ENCODE measurements at places on chromosomes 13 and 19. TPM values are rescaled to one million over a fixed set of nuclear protein-coding genes. Genes with fewer than 3 reads are reported as not detected.

The ZNF573 gene
- total RNA-seq: 6.9 TPM

DNA sequence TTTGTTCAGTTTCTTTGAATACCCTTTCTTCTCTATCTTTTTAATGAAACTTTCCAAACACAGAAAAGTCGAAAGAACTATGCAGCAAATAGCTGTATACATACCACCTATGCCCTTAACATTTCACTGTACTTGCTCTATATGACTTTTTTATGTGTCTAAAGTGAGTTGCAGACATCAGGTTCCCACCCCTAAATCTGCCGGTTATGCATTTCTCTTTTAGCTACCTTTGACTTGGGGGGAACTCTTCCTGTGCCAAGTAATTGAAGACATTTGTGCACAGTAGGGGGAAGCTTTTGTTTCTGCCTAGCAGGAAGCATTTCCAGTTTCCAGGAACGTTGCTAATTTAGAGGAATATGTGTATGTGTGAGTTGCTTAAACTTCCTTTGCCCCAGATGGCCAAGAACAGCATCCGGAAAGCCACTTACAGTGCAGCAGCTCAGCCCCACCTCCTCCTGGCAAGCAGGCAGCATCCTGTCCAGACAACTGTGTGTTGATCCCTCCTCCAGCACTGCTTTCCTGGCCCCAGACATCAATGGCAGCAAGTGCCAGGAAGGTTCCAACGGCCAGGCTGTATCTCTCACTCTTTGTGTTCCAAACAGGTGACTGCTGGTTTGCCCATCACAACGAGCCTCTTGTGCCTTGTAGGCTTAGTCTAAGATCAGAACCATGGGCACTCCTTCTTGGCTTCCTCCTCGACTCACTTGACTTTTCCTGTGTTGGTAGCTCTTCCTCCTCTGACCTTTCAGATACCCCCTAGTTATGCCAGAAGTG, 14.7 kb upstream of the GRAMD1A start:
- peak; percentile 78 for DNase-seq

The ZNF160 gene
- 9.8 TPM for total RNA-seq

DNA sequence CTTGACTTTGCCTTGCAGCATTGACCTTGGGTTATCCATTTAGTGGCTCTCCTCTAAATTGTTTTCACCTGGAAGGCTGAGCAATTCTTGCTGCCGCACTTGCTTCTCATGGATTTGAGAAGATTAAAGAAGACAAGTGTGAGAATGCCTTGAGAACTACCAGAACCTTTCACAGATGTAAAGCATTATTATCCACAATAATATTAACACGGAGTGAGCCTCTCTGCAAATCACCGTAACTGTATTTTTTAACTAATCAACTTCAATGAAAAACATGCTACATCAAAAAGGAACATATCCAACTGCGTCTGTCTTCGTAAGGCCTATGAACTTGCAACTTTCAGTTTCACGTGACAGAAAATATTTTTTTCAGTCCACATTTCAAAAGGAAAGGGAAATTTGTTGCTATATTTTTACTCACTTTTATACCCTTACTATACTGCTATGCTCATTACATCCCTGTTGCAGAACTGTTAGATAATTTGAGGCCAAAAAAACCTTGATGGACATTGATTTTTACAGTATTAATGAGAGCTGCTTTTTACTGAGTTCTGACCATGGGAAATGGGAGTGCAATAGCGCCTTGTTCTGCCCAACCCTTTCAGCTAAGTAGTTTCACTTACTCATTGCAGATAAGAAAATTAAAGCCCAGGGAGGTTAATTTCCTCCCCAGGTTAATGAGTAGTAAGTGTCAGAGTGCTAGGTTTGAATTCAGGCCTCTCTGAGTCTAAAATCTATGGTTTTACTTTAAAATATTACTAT, 93.8 kb upstream of the RAP2A start:
- DNase-seq: no peak

DNA sequence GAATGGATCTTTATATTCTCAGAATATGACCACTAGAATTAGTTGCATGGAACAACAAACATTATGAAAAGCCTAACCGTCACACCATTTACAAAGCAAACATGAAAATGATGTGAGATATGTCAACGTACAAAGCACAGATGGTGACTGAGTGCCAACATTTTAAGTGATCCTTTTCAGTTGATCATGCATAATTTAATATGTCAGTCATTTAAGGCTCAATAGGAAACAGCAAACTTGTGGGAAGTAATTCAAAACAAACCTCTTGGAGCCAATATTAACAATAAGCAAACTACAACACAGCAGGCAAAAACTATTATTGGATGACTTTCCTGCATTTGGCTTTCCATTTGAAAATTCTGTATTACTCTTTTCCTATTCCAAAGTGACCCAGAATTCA, 277.6 kb downstream of the SLITRK6 start:
- no peak for DNase-seq

DNA sequence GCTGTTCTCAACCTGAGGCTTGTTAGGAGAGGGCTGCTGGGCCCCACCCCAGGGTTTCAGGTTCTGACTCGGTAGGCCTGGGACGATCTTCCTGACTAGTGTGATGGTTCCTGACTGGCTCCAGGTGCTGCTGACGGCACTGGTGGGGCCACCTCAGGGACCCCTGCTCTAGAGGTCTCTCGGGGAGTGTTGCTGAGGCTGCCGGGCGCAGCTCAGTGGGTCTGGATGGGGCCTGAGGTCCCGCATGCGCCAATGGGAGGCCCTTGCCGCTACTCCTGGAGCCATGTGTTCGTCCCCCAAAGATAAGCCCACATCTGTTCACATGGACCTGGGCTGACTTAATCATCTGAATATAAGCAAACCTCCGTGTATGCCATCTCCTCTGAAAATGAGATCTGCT, 133.0 kb downstream of the ATP11A start:
- DNase-seq: no peak

DNA sequence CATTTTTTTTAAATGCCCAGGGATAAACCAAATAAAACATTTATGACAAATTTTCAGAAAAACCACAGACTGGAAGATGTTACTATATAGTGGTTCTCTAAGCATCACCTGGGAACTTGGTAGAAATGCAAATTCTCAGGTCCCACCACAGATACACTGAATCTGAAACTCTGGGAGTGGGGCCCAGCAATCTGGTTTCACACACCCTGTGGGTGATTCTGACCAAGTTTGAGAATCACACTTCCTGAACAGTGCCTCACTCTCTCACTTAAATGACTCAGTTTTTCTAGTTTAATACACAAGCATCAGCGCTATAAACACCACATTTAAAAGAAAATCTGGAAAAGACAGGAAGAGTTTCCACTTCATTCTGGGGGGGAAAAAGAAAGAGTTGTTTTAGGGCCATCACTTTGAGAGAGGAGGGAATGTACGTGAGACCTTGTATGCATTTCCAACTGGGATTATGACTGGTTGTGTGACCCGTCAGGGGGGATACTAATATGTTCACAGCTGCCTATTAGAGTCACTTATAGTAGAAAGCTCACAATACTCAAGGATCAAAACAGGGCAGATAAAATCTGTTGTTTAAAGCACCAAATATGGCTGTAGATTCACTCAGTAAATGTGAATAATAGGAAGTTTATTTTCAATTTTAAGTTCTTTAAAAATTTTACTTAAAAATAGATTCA, 567.7 kb downstream of the GPC6 start:
- DNase-seq: no peak

GRCh38 chr13:48661107-48661506, 7.4 kb downstream of the CYSLTR2 start:
- no peak for DNase-seq

DNA sequence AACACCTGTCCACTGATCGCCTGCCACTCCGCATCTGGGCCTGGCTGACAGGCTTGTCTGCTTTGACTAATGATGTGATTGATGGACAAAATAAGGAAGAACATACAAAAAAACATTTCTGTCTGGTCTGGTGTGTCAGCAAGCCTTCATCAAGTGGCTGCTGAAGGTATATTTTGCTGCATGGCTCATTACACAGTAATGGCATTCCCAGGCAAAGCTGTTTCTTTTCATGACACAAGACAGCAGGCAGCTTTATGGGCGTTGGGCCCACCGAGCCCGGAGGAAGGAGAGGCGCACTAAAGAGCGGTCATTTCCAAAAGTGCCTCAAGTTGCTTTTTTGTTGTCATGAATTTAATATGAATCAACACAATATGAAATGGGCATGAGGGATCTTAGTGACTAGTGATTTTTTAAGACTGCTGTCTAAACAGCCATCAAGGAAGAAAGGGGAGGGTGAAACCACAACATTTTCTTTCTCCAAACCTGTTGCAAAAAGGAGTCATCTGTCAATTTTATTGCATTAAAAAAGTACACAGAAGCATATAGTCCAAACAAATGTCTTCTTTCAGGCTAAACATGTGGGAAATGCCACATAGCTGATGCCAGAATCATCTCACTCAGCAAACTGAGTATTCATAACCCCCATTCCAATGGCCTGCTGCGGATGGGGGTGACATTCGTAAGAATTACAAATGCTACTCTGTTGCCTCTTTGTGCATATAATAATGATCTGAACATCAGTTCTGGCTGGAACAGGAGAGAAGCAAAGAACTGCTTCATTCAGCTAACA, 476.6 kb downstream of the ZNF536 start:
- no peak for DNase-seq

GRCh38 chr19:29139227-29139626, 73.7 kb downstream of the UQCRFS1 start:
- DNase-seq: no peak

The TTYH1 gene
- total RNA-seq: 0.64 TPM

The PODNL1 gene
- 0.83 TPM for total RNA-seq

DNA sequence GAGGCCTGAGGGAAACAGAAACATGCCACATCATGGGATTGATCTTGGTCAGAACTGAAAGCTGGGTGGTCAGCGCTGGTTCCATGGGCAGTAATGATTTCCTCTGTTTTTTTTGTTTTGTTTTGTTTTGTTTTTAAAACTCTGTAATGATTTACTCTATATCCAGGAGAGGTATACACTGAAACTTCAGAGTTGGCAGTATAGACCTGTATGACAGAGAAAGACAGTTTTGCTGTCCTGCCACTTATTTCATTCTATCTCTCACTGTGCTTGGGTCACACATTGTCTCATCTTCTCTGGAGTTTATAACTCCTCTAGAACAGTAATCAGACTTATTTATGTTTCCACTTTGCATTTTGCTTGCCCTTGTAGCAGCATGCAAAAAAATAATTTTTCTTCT, 105.1 kb upstream of the SLITRK1 start:
- DNase-seq: no peak

The NLRP11 gene
- total RNA-seq: not detected

DNA sequence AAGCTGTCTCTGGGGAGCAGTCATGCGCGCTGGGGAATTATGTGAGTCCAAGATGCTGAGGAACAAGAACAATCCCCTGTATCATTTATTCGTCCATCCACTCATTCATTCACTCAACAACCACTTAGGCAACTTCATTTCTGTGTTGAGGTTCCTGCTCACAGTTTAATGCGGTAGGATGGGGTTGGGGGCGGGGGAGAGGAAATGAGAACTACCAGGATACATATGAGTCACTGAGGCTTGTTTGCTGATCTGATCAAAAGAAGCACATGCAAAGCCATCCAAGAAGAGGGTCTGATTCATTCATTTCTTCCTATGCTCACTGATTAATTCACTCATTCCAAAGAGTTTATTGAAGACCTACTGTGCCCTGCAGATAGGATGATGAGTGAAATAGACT, 20.9 kb downstream of the ZNF536 start:
- no peak for DNase-seq

DNA sequence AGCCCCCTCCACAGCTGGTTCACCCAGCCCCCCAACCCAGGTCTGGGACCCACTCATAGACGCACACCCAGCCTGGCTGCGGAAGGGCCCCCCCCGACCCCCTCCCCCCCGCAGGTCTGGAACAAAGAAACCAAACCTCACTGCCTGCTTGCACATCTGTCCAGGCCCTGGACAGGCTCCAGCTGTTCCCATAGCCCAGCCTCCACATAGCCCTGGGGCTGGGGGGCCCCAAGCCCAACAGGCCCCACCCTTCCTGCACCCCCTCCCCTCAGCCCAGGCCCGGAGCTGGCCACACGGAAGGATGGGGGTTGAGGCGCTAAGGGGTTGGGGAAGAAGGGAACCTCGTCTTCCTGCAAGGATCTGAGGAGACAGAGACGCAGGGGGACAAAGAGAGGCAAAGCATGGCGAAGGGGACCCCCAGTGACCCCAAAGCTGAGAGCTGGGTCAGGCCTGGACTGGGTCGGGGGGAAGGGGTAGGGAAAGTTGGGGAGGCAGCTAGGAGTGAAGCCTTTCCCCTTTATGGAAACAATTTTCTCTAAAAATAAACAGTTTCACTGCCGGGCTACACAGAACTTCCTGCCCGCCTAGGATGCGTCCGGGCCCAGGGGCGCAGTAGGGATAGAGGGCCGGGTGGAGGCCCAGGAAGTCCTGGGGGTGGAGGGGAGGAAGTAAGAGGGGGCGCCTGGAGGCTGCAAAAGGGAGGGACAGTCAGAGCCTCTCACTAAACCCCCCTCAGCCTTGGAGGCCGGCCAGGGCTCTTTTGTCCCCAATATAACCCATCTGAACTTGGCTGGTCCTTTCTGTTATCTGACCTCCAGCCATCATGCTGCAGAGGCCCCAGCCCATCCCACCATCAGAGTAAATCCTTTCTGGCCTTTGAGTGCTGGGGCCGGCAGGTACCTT, 2.4 kb downstream of the KANK2 start:
- peak; percentile 52 for DNase-seq
